Uterus (tissue), 4 donors: ENCODE measurements at places on chromosomes 5 and 9.

- DNase-seq: no peak
Measured at GRCh38 chr5:138698713-138699112, 54.5 kb upstream of the CTNNA1 start.

- no peak for DNase-seq
Measured at GRCh38 chr5:153043886-153044285, 446.6 kb upstream of the GRIA1 start.

DNA sequence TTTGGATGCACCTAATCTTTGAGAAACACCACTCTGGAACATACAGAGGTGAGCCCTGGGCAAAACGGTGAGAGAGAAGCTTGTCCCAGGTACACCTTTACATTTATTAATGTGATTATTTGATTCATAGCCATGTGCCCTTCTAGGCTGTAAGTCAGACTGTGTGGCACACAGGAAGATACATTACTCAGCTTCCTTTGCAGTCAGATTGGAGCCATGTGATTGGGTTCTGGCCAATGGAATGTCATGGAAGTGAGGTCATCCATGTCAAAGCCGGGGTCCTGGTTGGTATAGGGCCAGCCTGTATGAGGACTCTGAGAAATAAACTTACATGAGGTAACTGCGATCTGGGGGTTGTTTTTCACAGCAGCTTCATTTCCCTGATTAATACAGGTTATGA, 106.8 kb upstream of the CD180 start:
- no peak for DNase-seq

DNA sequence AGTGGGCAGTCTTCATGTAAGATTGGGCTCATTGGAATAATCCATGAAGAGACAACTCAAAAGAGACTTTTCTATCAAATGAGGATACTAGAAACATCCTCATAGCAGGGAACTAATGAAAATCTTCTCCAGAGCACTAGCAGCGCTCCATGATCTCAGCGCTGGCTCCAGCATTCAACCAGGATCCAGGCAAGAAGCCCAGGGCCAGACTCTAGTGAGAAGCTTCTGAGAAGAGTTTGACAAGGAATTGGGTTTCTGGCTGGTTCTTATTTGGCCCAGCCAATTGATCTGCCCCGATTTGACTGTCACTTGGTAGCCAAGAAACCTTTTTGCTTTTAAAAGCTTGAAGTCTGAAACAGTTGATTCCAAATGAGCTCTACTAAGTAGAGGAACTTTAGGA, 60.1 kb downstream of the AOPEP start:
- no peak for DNase-seq

DNA sequence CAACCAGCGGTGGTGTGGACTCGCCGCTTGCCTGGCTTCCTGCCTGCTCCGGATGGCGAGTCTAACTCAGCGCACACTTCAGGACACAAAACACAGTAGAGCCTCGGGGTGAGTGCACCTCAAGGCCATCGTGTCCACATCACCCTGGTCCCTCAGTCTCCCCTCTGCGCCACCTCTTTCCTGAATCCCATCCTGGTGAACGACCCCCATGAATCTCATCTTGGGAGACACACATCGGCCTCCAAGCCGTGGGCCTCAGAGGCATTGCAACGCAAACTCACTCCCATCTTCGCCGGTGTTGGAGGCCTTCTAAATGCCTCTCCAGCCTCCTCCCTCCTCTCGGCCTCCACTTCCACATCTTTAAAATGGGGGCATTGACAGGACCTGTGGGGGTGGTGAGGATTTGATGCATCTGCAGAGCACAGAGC, 124.3 kb downstream of the COL23A1 start:
- no peak for DNase-seq

GRCh38 chr9:14027116-14027800, 286.7 kb downstream of the NFIB start:
- no peak for DNase-seq
